CD4-positive, alpha-beta T cell (primary cell): ENCODE measurements at places on chromosomes 12 and 14. TPM values are rescaled to one million over a fixed set of nuclear protein-coding genes. Genes with fewer than 3 reads are reported as not detected.

DNA sequence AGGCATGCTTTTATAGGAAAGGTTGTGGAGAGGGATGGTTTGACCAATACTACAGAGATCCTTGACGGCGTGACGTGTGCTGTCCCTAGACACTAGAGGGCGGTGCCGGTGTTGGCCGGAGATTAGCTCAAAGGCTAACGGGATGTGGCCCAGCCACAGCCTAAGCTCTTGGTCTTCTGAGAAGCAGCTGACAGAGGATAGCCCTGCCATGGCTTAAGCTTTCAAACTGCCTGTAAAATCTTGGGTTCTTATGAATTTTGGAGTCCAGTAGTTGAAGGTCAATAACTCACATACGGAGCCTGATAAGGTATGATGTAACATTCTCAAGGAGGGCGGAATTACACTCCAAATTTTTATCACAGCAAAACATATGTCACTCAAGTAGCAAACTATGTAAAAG lies 515.7 kb upstream of the ATXN7L3B start:
- no peak for DNase-seq

DNA sequence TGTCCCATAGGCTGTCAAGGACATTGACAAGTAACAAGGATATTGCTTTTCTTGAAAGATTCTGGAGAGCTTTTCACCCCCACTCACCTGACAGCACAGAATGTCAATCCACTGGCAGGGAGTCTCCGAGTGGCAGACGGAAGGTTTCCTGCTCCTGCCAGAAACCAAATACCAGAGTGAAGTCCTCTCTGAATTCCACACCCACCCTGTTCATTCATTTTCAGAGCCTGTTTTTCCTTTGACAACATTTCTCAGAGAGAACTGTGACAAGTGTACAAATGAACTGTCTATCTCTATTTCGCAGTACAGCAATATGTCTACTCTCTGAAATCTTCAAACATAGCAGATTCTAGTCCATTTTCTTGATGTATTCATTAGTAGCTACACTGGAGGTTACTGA lies 26.2 kb upstream of the BICD1 start:
- no peak for DNase-seq

GRCh38 chr12:47293406-47293805 lies 213.6 kb upstream of the AMIGO2 start:
- DNase-seq: no peak

DNA sequence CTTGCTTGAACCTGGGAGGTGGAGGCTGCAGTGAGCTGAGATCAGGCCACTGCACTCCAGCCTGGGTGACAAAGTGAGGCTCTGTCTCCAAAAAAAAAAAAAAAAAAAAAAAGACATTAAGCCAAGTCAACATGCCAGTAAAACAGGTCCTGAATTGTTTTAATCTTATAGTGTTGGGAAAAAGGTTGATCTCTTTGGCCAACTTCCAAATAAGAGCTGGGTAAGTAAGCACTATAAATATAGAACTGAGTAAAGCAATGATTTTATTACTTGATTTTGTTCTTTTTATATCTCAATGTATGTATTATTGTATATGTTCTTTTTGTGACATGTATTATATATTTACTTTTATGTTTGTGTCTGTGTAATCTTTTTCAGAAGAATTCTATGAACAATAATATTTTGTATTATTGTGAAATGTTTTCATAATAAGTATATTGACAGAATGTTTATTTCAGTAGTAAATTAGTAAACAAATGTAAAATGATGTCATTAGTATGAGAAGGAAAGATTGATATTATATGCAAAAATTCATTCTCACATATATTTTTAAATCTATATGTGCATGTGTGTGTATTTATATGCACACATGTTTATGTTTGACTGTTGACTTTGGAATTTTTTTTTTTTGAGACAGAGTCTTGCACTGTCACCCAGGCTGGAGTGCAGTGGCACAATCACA lies 9.6 kb upstream of the AKAP6 start:
- DNase-seq: no peak

The RAB35 gene
- total RNA-seq: 53.8 TPM
